T-helper 1 cell (primary cell): ENCODE measurements at places on chromosomes 5 and 9.

GRCh38 chr5:141039061-141039460 lies 12.1 kb upstream of the PCDHB1 start:
- DNase-seq, result no peak

GRCh38 chr5:59360130-59360555 lies 533.4 kb downstream of the PDE4D start:
- no peak for DNase-seq

DNA sequence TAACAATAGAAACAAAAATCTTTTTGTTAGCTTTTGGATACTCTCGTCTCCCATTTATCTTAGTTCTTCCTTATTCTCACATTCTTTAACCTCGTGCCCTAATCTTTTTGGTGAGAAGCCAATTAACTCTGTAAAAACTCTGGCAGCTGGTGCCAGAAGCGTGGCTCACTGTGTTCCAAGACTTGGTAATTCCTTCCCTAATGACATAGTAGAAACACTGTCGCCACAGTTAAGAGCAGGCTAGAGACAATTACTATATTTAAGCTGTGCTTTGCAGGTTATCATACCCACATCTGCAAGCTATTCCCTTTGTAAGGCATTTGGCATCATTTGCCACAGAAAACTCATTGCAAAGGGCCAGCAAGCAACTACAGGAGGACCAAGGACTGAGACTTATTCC lies 160.9 kb upstream of the PIK3R1 start:
- DNase-seq, result no peak

- no peak for DNase-seq
Measured at GRCh38 chr9:129454467-129455067, 166.3 kb downstream of the C9orf50 start.

GRCh38 chr5:74409712-74410111 lies 230.8 kb downstream of the ENC1 start:
- DNase-seq, result no peak

GRCh38 chr5:53261245-53261644 lies 151.7 kb upstream of the MOCS2 start:
- DNase-seq, result no peak

- DNase-seq, result no peak
Measured at GRCh38 chr5:38645508-38645907, 89.1 kb upstream of the LIFR start.

GRCh38 chr5:39941416-39941815 lies 516.6 kb upstream of the DAB2 start:
- DNase-seq, result no peak

GRCh38 chr5:154885439-154885838 lies 27.0 kb downstream of the CNOT8 start:
- no peak for DNase-seq

DNA sequence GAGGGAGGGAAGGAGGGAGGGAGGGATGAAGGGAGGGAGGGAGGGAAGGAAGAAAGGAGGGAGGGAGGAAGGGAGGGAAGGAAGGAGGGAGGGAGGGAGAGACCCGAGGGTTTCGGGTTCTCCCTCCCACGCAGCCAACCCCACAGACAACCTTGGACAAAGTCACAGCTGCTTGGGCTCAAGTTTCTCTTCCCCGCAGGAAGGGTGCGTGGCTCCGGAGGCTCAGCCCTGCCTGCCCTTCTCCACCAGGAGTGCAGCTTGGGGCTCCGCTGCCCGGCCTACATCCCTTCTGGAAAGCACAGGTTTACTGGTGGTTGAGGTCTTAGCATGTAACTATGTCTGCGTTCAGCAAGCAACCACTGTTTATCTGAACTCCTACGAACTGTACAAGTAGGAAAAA lies 15.0 kb downstream of the SLC12A7 start:
- no peak for DNase-seq

GRCh38 chr5:1054799-1055775 lies 46.5 kb downstream of the NKD2 start:
- no peak for DNase-seq

DNA sequence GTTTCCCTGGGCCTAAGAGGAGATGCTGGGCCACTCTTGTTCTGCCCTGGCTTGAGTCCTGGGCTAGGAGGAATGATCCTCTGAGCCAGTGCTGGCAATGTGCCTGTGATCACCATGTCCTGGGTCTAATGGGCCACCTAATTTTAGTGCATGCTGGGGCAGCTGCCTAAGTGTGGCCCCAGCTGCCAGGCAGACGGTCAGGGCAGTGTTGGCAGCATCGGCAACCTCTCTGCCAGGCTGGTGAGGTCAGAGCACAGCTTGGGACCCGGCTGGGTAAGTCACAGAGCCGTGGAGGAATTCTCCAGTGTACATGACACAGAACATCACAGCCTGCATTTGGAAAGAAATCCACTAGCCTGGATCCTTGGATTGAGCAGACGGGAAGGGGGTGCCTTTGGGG lies 21.4 kb upstream of the PITX1 start:
- no peak for DNase-seq

GRCh38 chr9:79809316-79809876 lies 237.6 kb downstream of the TLE4 start:
- DNase-seq, result no peak

DNA sequence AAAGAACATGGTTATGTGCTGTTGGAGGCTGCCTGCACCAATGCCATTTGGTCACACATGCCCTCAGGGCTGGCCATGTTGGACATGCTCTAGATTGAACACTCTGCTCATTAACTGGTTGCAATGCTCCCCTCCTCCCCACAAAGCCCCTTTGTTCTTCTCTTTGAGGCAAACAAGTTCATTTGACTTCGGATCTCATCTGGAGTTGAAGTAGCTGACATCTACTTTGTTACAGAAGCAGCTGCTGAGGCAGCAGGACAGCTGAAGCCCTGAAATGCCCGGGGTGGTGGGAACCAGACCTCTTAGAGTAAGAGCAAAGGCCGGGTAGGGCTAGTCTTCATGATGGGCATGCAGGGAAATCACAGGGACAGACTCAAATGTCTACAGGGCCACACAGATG lies 123.5 kb downstream of the APBA1 start:
- DNase-seq, result no peak

DNA sequence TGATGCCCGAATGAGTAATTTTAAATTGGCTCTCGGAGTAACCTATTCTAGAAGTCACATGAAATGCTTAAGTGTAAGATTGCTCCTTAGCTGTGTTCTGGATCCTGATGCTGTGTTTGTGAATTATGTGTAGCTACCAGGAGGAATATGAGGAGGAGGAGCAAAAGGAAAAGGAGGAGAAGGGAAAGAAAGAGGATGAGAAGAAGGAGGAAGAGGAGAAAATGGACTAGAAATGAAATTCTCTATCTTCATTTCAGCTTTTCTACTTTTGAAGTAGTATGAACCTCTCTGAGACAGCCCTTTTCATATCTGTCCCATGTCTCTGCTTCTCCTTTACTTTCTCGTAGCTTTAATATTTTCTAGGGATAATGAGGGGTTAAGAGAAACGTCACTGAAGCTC lies 119.4 kb upstream of the ACTBL2 start:
- no peak for DNase-seq

DNA sequence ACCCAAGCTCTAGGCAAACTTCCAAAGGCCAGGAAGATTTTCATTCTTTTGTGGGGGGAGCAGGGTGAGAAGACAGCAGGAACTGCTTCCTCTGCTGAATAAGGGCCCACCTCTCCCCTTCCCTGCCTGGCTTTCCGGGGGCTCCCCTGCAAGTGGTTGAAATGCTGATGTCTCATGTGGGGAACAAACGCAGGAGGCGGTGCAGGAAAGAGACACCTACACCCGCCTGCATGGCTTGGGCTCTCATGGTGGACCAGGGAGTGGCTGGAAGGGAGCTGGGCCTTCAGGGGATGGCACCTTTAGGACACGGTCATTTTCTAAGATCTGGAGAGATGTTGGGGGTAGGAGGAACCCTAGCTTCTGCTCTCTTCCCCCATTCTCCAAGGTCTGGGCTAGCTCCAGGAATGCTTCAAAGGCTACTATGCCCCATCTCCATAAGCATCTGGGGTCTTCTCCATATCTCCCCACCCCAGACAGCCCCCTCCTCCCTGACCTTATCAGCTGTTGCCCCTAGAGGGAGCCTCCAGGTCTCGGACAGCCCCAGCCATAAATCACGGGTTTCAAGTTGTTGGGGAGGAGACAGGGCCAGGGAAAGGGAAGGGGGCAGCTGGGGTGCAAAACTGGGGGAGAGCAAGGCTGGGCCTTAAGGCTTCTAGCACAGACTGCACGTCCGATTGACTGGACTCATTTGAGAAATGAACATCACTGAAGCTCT lies 76.6 kb downstream of the PSD2 start:
- no peak for DNase-seq

DNA sequence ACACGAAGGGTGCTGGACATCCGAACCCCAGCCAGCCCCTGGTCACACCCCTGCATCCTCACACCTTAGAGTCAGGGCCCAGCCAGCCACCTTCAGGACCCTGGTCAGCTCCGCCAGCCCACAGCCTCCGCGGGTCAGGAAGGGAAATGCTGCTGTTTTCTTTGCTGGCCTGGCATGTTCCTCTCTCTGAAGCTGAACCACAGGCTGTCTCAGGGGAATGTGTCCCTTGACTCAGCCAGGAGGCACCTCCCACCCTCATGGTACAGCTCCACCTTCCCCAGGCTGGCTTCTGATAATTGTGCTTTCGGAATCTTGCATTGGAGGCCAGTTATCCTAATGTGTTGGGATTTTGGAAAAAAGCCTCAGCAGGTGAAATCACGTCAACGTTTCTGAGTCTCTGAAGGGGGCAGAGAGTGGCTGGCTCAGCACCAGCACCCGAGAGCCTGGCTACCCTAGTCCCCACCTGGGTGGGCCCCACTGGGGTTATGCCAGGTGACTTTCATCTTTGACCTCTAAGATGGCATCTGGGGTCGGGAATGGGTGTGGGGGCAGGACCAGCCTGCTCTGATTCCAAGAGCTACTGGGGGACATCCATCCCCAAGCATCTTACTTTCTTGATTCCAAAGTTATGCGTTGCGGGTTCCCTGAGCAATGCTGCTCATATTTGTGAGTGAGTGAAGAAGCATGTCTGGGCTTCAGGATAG lies 9.8 kb upstream of the OLFM1 start:
- DNase-seq, result peak; percentile 1

DNA sequence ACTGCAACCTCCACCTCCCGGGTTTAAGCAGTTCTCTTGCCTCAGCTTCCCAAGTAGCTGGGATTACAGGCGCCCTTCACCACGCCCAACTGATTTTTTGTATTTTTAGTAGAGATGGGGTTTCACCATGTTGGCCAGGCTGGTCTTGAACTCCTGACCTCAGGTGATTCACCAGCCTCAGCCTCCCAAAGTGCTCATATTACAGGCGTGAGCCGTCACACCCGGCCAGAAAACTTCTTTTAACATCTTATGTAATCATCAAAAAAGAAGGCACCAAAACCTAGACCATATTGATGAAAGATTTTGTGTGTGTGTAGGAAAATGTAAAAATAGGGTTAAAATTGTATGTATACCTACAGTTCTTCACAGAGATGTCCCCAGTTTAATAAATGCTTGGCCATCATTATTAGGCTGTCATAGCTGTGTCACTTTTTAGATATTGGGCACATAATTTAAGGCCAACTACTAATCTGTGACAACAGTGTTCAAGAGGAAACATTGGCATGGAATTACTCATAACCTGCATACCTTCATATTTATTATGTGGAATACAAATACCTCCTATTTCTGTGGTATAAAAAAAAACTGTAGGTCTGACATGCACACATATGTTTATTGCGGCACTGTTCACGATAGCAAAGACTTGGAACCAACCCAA lies 44.4 kb downstream of the RAD50 start:
- no peak for DNase-seq

GRCh38 chr5:57447658-57448057 lies 35.0 kb downstream of the ACTBL2 start:
- DNase-seq, result no peak
